Occipital lobe (tissue), 3 donors: ENCODE measurements at places on chromosomes 12 and 14. TPM values are rescaled to one million over a fixed set of nuclear protein-coding genes. Genes with fewer than 3 reads are reported as not detected.

APOF gene
- not detected for total RNA-seq

TBX5 gene
- not detected for total RNA-seq

DNA sequence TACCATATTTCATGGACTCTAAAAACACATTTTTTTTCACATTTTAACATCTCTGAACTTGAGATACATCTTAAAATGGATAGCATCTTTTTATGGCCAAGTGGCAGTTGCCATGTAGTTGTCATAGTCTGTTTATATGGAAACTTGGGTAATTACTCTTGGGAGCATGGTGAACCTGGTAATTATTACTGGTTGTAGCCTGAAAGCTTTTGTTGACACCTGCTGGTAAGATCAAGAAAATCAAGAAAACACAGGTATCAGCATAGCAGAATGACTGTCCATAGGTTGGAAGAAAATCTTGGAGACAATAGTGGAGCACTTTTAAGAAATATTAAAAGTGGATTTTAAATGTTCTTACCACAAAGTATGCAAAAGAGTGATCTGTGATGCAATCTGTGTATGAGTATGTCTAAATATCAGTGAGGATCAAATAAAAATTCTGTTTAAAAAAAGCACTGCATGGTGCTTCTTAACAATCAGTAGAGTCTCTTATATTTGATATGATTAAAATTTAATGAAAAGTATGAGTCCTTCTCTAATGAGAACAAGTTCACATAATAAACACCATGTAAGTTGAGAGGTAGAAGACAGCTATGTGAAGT, 44.2 kb downstream of the TTC8 start:
- DNase-seq: no peak

GRCh38 chr14:59463787-59464485, 1.2 kb downstream of the GPR135 start:
- DNase-seq: no peak

ACVRL1 gene
- 11.5 TPM for total RNA-seq

GRCh38 chr12:34166427-34167060, 144.2 kb downstream of the ALG10 start:
- no peak for DNase-seq

DNA sequence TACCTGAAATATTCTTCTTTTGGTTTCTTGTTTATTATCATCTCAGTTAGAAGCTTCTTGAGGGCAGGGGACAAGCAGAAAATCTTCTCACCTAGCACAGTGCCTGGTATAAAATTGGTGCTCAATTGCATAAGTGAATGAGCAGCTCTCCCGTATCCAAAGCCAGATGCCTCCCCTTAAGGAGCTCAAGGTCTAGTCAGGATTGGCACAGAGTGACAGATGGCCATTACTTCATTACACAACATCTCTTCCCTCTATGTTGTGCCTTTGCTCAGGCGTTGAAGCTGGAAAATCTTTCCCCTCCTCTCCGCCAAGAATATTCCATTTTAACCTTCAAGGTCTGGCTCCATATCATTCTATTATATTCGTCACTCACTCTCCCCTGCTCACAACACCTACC, 3.6 kb downstream of the SLC4A8 start:
- no peak for DNase-seq

ALDH1L2 gene
- total RNA-seq: 9.7 TPM

GRCh38 chr12:8780389-8780788, 42.0 kb upstream of the A2ML1 start:
- no peak for DNase-seq

GRCh38 chr12:110039085-110039807, 9.1 kb downstream of the C12orf76 start:
- DNase-seq: no peak

- DNase-seq: no peak
Measured at GRCh38 chr12:127742231-127742630, 524.7 kb upstream of the TMEM132C start.

DNA sequence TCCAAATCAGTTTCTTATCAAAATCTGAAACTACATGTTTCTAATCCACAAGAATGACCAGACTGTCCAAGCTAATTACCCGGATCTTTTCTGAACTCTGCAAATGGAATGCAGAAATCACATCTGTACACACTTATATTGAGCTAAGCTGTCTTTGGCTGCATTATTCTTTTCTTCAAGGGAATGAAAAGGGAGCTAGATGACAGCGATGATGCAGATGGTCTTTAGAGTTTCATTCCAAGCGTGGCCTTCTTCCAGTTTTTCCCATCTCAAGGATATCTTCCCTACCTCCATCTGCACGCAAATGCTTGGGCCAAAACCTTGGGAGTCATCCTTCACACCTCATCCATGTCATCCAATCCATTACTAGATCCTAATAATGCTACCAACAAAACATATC, 12.6 kb downstream of the KCNH5 start:
- no peak for DNase-seq

- DNase-seq: no peak
Measured at GRCh38 chr14:49362916-49363315, 223.3 kb downstream of the RPS29 start.

DNA sequence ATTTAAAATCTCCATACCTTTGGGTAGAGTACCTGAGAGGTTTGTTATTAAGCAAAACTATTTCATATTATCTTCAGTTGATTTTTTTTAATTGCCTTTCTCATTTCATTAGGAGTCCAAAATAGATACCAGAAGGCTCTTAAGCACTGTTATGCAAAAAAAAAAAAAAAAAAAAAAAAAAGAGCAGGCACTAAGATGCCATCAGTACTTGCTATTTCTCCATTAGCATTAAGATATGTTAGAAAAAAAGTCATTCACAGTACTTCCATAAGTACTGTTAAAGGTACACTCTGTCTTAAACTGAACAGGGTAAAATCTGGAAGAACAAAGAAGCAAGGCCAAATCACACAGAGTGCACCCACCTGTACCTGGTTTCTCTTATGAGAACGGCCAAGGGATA, 57.2 kb downstream of the SETD3 start:
- no peak for DNase-seq

CLEC6A gene
- total RNA-seq: not detected

- DNase-seq: no peak
Measured at GRCh38 chr12:34342048-34342447, 319.8 kb downstream of the ALG10 start.

- DNase-seq: no peak
Measured at GRCh38 chr12:49965836-49966235, 4.2 kb downstream of the AQP5 start.

NKX2-1 gene
- 0.31 TPM for total RNA-seq

- DNase-seq: no peak
Measured at GRCh38 chr14:96091149-96091693, 52.1 kb downstream of the C14orf132 start.

NR4A1 gene
- total RNA-seq: 5.8 TPM

DNA sequence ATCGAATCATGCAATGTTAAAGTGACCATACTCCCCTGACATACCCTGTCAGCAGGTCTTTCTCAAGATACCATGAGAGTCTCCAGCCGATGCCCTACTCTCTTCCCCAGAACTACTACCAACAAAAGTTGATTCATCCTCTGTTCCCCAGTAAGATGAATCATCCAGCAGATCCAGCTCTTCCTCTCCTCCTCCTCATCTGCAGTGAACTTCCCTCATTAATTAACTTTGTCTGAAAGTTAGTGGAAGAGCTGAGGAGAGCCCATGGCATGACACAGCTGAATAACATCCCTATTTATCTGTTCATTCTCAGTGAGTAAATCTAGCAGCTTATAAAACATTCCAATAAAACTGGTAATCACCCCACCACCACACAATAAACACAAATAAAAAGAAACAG, 213.4 kb downstream of the EGLN3 start:
- no peak for DNase-seq

GRCh38 chr14:90522571-90523191, 125.9 kb downstream of the CALM1 start:
- DNase-seq: no peak

DNA sequence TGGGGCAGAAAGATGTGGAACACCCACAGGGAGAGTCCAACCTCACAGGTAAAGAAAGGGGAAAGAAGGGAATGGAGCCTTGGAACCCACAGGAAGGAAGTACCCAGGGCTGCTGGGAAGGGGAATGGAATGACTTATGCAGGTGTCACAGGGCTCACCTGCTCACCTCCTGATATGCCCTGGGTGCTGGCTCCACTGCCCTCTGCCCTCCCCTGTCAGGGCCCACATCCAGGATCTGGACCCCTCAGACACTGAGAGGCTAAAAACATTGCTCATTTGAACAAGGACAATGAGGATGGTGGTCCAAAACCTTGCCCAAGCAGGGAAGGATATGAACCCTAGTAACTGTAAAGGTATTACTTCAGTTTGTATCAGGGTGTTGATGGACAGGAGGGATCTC, 19.3 kb downstream of the ZBTB39 start:
- no peak for DNase-seq

GRCh38 chr12:6228535-6229223, 28.5 kb downstream of the CD9 start:
- DNase-seq: no peak

SERPINA12 gene
- not detected for total RNA-seq

GRCh38 chr12:75157385-75157784, 52.3 kb downstream of the KCNC2 start:
- no peak for DNase-seq

DNA sequence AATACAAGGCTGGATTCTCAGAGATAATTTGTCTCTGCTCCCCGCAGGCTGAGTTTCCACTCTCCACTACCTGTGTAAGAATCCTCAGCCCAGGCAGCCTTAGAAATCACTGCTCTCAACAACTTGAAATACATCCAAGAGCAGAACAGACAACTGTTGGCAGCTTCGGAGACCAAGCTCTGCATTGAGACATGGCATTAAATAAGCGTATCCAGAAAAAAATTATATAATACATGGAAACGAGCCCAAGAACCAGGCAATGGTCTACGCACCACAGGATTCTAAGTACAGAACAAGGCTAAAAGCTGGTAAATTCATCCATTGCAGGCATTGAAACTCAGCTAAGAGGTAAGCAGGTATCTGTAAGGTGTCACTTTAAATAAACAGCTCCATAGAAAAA, 165.5 kb upstream of the DIO3 start:
- DNase-seq: no peak

DNA sequence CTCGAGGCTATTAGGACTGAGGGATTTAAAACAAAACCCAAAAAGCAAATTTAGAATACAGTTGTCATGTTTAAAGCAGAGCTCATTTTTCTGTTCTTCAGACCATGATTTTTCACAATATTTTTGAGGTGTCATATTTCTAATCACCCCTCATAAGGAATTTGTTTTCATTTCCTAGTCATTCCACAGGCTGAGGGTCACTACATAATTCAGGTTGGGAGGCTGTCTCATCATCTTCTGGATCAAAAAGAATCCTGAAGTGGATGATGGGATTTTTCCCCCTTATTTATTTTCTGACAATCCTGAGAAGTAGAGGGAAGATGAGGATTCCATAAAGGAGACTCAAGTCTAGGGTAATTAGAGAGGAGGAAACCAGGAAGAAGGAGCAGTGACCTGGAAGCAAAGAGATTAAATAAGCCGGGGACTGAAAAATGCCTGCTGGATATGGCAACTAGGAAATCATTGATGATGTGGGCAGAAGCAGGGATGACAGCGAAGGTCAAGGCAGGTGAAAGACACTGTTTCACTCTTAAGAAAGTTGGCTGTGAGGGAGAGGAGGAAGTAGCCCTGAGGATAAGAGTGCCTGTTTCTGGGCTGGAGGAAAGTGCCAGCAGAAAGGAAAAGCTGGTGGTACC, 9.0 kb upstream of the PCNX1 start:
- no peak for DNase-seq

DNA sequence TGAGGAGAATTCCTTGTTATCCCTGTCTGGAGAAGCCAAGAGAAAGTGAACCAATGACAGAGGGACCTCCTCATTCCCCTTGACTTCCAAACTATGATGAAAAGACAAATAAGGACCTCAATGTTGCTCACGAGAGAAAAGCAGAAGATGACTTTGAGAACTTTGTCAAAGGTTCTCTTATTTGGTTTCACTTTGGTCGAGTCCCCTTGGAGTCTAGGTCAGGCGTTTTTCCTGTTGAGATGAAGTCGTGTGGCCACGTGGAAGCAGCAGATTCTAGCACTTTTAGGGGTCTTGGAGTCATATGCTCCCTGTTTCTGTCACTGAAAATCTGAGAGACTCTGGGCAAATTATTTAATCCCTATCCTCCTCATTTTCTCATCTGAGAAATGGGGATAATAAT, 33.8 kb upstream of the COL2A1 start:
- no peak for DNase-seq

PTPN21 gene
- 9.0 TPM for total RNA-seq

DNA sequence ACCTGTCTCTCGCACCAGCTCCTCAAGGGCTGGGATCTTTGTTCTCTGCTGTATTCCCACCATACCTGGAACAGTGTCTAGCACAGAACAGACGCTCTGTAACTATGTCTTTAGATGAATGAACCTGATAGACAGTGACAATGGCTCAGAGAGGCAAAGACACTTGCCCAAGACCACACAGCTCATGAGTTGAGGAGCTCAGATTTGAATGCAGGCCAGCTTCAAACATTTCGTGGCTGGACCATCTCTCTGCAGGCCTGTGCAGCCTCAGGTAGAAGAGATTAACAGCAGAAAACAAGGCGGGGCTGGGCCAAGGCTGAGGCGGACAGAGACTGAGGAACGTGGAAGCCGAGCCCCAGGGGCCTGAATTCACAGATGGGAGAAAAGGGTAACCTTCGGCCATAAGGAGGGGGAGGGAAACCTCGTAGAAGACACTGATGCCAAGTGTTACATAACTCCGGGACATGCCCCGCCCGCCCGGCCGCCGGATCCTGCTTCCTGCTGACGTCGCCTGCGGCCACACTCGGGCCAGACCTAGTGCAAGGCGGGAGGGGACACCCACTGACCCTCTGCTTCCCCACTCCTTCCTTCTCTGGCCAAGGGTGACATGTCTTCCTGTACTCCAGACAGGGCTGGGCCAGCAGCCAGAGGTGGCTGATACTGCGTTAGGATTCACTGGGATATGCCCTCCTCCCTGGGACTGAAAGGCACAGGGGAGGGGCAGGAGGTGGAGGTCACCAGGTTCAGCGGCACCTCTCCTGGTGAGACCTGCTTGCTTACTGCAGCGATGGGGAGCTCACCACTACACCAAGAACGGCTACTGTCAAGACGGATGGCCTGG, 86.8 kb downstream of the RFLNA start:
- DNase-seq: no peak

STXBP6 gene
- 11.9 TPM for total RNA-seq

GRCh38 chr14:35934499-35934898, 108.4 kb downstream of the BRMS1L start:
- no peak for DNase-seq

DNA sequence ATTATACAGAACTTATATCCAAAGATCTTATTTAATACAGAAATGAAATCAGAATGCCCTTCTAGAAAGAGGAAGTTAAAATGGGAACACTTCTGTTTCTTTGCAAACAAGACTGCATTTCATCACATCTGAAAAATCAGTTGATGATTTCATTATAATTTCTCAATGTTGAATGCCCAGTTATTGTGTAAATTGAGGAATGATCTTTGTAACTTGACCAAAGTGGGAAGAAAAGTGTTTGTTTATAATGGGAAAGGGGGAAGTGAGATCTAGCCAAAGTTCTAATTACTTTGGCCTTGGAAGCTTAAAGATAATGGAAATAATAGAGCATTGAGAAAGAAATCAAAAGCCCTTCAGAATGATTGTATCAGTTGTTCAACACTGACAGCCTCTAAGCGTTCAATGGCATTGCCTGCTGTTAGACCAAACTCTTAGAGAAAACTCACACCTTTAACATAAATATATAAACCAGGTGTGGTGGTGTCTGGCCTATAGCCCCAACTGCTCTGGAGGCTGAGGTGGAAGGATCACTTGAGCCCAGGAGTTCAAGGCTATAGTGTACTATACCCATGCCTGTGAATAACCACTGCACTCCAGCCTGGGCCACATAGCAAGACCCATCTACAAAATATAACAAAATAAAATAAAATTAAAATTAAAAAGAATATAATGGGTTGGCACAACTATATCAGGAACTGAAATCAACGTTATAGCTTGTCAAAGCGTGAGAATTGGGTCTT, 9.9 kb upstream of the LYZ start:
- no peak for DNase-seq

AICDA gene
- total RNA-seq: not detected

SERPINA3 gene
- 0.94 TPM for total RNA-seq
